ENCODE measurements at places on chromosomes 1 and 21.

GRCh38 chr21:15054606-15055239, 10.1 kb downstream of the NRIP1 start:
- no peak for DNase-seq

DNA sequence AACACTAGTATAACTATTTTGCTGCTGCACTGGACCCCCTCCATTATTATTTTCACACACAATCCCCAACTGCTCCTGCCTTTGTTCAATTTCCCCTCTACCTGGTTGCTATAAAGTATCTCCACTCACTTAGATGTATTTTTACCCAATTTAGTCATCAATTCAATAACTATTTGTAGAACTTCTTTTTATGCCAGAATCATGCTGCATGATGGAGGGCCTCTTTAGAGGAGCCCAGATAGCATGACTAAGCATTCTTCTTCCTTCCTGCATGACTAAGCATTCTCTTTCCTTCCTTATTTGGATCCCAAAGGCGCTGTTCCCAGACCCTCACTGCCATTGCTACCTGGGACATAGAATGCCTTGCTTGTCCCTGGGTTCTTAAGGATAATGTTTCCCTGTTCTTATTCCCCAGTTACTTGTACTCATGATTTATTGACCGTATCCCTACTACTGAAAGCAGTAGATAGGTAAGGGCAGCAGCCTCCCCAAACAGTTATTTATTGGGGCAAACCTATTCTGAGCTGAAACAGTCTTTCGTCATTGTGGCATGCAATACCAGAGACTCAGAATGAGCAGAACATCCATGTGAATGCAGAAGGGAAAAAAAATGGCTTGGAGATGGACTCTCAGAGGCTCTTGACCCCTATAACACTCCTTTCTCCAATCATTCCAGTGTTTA, 89.3 kb upstream of the AKT3 start:
- DNase-seq, result no peak

DNA sequence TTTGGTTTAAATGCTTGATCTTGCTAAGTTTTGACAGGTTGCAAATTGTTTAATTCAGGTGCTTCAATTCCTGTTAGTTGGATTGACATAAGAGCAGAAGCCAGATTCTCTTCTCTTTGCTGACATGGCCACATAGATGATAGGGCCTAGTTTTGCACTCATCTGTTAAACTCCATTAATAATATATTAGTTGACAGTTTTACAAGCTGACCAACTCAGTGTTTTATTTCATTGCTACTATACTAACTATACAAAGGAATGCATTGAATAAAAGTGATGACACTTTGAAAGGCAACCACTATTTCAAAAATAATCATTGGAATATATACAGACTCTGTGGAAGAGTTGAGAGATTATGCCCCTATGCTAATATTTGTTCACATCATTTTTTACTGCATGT, 255.6 kb upstream of the DPYD start:
- DNase-seq, result no peak

- no peak for DNase-seq
Observed at GRCh38 chr1:57820356-57821095, 396.7 kb upstream of the DAB1 start.

DNA sequence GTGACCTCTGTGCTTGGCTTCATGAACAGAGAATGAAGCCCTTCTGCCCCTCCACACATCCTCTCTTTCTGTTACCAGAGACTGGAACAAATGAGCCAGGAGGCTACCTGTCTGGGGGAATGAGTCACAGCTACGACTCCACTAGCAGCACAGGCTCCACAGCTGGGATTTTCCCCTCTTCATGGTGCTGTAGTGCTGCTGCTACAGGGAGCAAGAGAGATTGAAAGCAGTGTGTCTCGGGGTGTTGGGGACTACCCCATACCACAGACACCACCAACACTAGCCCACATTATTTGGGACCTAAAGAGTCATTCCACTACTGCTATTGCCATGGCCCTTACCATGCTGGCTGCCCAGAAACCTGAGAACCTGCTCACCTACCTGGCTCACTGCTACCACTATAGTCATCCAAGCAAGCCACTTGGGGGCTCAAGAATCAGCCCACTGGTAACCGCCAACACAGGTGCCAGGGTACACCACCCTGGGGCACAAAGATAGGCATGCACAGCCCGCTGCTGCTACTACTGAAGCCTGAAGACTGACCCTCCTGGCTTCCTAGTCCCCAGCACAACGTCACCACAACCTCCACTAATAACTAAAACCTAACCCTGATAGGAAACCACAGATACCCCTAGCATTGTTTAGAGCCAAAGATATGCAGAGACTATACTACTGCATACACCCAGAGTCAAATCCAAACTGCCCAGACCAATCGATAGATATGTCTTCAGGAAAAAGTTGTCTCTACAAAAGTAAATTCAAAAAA, 17.7 kb downstream of the CD1E start:
- DNase-seq, result no peak

GRCh38 chr21:33080376-33080775, 10.4 kb downstream of the OLIG1 start:
- DNase-seq, result no peak

GRCh38 chr1:31143455-31143854, 77.9 kb upstream of the PUM1 start:
- no peak for DNase-seq

- DNase-seq, result no peak
Observed at GRCh38 chr1:208108646-208109330, 135.4 kb downstream of the PLXNA2 start.

DNA sequence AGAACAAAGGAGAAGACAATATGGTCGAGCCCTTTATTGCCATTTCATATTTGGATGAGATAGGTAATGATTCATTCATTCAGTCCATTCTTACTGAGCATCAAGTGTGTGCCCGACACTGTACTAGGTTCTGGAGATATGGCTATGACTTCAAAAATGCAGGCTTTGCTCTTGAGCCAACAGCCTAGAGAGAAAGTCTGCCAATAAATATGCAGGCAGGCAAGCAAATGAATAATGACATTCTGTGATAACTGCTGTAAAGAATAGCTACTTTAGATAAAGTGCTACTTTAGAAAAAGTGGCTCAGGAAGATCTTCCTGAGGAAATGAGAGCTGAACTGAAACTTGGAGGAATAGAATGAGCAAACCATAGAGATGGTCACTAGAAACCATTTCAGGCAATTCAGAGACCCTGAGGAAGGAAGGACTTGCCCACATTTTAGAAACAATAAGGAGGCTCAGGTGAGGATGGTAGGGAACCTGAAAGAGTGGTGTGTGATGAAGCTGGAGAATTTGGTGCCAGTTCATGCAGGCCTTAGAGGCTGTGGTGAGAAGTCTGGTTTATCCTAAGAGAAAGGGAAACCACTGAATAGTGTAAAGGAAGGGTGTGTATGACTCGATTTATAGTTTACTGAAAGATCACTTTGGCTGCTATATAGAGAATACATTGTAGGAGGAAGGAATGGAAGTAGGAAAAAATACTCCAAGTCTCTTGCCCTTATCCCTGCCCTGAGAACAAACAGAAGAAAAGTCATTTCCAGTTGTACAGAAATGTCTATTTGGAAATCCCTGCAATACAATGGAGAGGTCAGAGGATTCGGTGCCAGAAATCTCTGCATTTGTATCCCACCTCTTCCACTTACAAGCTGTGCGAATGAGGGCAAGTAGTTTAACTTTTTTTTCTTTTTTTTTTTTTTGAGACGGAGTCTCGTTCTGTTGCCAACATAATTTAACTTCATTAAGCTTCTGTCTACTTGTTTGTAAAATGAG, 167.9 kb downstream of the VPS13D start:
- no peak for DNase-seq

DNA sequence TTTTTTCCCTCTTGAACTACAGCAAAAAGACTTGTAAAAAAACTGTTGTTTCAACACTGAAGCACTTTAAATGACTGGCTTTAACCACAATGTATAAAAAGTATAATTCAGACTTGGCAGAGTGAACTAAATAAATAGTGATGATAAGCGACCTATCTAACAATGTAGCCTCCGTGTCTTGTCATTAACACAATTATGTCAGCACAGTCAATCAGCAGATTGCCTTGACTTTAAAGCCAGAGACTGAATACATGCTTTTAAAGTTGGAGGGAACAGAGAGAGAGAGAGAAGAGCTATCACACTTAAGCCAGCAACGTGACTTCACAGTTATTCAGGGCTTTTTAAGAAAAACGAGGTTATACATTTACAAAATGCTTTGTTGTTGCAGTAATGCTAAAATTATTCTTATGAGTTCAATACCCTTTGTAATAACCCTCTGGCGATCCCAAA, 378.1 kb downstream of the LMO4 start:
- DNase-seq, result no peak

GRCh38 chr1:150696162-150696561, 792 bp downstream of the GOLPH3L start:
- DNase-seq, result no peak

DNA sequence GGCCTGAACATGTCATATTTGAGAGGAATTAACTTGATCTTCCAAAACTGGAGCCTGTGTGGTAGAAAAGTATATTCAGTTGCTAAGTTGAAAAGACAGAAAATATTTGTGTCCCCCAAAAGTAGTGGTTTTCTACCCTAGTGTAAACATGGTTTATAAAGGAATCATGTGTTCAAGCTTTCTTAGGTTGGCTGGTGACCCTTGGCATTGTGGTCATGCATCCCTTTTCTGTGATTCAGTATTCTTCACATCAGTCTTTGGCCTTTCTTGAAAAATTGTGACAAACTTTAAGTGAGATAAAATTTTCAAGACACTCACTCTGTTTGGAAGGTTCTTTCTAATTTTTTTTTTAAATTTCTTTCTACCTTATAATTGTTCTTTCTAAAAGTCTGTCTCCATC, 193.2 kb downstream of the DHRS3 start:
- DNase-seq, result no peak

GRCh38 chr1:203536980-203537455, 43.1 kb downstream of the OPTC start:
- DNase-seq, result no peak

GRCh38 chr1:59985911-59986515, 59.4 kb upstream of the CYP2J2 start:
- DNase-seq, result no peak

GRCh38 chr1:164559342-164560051, 513 bp downstream of the PBX1 start:
- no peak for DNase-seq

DNA sequence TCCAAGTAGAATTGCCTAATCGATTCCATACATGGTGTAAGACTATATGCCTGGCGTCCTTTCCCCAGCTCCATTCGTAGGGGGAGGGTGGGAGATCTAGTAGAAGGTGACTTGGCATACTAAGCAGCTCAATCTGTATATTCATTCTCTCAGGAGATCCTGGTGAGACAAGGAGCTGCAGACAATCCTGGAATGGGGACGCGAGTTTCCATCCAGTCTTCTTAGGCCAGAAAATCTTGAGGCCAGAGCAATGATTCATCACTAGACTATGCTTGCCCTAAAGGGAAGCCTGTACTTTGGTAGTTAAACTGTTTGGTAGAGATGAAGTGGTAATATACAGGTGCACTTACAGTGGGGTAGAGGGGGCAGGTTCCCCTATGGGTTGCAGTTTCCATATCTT, 468.7 kb downstream of the ADGRL2 start:
- DNase-seq, result no peak

DNA sequence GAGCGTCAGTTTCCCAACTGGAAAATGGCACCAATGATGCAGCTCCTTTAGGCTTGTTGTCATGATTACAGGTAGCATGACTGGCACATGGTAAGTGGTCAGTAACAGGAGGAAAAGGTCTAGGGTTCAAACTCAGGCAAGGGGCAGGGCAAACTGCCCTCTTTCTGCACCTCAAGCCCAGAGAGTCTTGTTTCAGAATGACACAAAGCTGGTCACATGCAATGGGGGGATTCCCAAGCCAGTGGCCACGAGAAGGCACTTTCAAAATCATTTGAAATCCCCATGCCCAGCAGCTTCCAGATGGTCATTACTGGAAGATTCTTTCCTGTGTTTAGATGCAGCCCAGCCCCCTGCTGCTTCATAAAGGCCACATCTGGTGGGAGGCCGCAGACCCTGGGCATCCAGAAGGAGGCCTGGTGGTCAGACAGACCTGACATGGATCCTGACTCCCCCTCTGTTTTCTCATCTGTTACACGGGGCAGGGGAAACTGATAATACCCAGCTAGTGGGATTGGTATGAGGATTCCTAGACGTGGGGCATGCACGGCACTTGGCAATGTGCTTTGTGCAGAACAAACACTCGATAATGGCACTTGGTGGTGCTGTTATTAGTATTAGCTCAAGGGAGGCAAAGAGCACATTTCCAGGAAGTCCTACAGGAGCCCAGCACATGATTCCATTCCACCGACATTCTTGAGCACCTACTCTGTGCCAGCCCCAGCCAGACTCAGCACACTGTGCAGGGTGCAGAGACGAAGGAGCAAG, 6.9 kb upstream of the PLA2G2D start:
- no peak for DNase-seq

- DNase-seq, result no peak
Observed at GRCh38 chr21:26077521-26077920, 93.0 kb downstream of the APP start.

- DNase-seq, result no peak
Observed at GRCh38 chr1:189774721-189775287, 702.9 kb downstream of the BRINP3 start.

DNA sequence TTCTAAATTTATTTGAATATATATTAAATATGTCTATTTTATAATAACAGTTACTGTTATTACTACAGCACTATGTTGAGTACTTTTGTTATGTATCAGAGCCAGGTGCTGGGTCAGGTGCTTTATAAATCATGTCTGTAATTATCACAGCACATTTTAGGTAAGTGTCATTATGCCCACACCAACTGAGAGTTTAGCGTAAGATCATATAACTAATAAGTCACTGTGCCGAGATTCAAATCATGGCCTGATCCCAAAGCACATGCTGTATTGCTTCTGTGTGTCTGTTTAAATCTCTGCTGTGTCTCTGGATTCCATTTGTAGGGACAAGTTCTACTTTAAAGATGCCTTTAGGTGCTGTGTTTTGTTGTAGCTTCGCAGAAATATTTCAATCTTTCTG, 1.9 kb downstream of the GPSM2 start:
- DNase-seq, result no peak

GRCh38 chr1:196466166-196466565, 142.1 kb downstream of the KCNT2 start:
- no peak for DNase-seq

GRCh38 chr21:39651206-39651605, 38.5 kb downstream of the B3GALT5 start:
- DNase-seq, result no peak

- DNase-seq, result no peak
Observed at GRCh38 chr1:201653233-201653632, 114.3 kb downstream of the NAV1 start.

DNA sequence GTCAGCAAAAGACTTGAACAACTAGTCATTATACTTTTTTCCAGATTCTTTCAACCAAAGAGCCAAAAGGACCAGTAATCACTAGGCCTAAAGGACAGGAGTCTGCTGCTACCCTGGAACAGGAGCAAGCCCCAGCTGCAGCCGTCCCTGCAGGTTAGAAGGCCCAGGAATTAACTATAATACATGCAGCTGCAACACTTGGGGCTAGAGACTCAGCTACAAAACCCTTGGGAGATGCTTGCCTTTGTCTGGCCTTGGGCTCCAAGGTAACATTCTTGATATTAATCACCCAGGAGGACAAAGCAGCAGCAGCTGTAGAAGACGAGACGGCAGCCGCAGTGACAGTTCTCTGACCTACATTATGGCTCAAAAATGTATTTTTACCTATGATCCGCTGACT, 841.2 kb upstream of the ADGRL4 start:
- DNase-seq, result no peak

Measured in stimulated activated CD4-positive, alpha-beta T cell treated with anti-CD3 and anti-CD28 coated beads, Interleukin-1b, Interleukin-23, amount 100 ng/mL, for 1 hour (primary cell).